ENCODE measurements at places on chromosomes 12 and 14. TPM values are rescaled to one million over a fixed set of nuclear protein-coding genes. Genes with fewer than 3 reads are reported as not detected.

DNA sequence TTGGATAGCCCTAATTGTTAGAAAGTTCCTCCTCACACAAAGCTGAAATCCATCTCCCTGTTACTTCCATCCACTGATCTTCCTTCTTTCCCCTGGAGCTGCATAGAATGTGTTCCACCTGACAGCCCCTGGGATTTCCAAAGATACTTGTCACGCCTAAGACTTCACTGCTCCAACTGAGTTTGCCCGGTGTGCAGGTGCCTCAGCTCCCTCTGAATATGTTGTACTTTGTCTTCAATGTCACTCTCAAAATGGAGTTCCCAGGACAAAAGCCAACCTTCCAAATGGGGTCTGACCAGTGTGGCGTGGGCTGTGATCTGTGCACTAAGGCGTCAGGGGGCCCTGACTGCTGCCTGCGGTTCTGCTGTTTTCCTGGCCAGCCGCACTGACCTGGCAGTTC is 42.8 kb downstream of the CACNA2D4 start:
- H3K27me3 ChIP-seq: no peaks in the 10 kb centered on the region
- no peak overlapping the region for H3K27ac ChIP-seq
- no peaks in the 10 kb centered on the region for H3K36me3 ChIP-seq
- no peak for DNase-seq

GRCh38 chr14:32303865-32304264 is 25.2 kb upstream of the AKAP6 start:
- DNase-seq: no peak
- H3K36me3 ChIP-seq: no peaks in the 10 kb centered on the region
- no peak overlapping the region for H3K4me3 ChIP-seq

DNA sequence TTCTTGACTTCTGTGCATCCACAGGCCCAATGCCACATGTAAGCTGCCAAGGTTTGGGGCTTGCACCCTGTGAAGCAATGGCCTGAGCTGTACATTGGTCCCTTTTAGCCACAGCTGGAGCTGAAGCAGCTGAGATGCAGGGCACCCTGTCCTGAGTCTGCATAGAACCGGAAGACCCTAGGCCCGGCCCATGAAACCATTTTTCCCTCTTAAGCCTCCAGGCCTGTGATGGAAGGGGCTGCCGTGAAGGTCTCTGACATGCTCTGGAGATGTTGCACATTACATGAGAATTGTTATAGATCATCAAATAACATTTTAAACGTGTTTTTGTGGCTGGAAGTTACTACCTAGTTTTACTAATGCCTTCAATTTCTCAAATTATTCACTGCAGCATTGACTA is 188.7 kb downstream of the RPAP3 start:
- H3K4me3 ChIP-seq: no peak overlapping the region
- no peaks in the 10 kb centered on the region for H3K27me3 ChIP-seq
- no peaks in the 10 kb centered on the region for H3K36me3 ChIP-seq
- H3K27ac ChIP-seq: no peak overlapping the region
- no peak for DNase-seq

DNA sequence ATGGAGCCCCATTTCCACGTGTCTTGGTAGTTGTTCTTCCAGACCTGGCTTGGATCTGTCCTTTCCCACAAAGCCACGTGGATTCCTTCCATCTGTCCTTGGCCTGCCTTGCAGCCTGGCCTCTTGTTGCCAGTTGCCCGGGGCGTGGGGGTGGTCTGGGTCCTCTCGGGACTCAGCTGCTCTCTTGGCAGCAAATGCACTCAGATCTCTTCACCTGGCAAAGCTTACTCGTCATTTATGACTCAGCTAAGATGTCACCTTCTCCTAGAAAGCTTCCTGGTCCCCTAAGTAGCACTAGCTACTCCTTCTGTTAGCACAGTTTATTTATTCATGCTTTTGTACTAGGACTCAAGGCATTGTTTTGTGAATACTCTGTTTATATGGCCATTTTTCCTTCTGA is 13.6 kb downstream of the PLEKHG3 start:
- H3K4me1 ChIP-seq: peaks cover 87% of the 10 kb centered on the region
- no peak overlapping the region for H3K4me3 ChIP-seq

DNA sequence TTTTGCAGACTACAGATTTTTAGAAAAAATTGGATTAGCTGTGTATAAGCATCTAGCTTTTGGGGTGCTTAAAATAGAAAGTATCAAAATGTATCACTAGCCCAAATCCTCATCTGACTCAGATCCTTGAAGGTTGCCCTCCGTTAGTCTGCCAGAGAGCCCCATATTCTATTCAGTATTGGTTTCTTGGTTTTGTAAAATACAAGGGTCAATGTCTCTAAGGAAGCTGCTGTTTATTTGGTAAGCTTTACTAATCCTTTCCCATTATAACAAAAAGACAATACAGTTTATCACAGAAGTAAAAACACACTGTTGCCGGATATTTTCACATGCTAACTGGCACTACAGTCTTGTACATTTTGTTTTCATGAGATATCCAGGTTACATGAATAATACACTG is 92.8 kb upstream of the PTHLH start:
- H3K27ac ChIP-seq: no peak overlapping the region
- no peaks in the 10 kb centered on the region for H3K36me3 ChIP-seq
- DNase-seq: no peak

DNA sequence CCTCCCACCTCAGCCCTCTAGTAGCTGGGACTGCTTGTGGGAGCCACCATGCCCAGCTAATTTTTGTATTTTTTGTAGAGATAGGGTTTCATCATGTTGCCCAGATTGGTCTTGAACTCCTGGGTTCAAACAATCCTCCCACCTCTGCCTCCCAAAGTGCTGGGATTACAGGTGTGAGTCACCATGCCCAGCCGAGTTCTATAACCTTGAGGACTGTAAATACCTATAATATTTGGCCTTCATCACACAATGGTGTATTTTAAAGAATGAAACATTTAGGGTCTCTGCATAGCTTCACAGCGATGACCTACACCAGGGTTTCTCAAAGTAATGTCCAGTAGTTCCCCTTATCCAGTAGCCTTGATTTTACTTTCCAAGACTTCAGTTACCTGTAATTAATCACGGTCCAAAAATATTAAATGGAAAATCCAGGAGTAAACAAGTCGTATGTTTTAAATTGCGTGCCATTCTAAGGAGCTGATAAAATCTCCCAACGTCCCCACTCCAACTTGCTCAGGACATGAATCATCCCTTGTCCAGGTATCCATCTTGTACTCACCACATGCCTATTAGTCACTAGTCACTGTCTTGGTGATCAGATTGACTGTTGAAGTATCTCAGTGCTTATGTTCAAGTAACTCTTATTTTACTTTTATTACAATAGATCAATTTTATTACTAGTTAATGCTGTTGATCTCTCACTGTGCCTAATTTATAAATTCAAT is 368.2 kb downstream of the BTG1 start:
- H3K27me3 ChIP-seq: no peaks in the 10 kb centered on the region
- H3K4me3 ChIP-seq: no peak overlapping the region
- DNase-seq: peak; percentile 66
- peaks cover 27% of the 10 kb centered on the region for H3K4me1 ChIP-seq

DNA sequence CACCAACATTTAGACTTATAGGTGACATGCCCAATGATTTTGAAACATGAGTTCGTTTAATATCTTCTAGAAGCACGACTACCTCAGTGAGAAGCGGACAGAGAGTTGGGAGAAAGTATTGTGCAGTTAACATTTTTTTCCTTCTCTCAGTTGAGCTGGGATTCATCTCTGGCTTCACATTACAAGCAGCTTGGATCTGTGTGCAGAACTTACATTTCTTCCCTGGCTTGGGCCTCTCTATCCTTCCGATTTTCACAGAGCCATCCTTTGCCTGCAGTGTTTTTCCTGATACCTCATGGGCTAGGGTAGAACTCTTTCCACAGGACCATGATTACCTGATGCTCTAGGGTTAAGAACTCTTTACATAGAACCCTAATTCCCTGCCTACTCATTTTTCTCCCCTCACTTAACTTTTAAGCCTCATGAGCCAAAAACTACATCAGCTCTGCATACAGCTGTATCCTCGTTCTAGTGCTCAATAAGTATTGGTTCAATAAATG is 86.5 kb downstream of the FLRT2 start:
- peaks cover 7% of the 10 kb centered on the region for H3K36me3 ChIP-seq
- H3K4me3 ChIP-seq: no peak overlapping the region
- no peaks in the 10 kb centered on the region for H3K27me3 ChIP-seq
- no peak overlapping the region for H3K27ac ChIP-seq
- no peak for DNase-seq
- H3K4me1 ChIP-seq: peaks cover 11% of the 10 kb centered on the region

- H3K4me1 ChIP-seq: no peaks in the 10 kb centered on the region
- H3K27me3 ChIP-seq: no peaks in the 10 kb centered on the region
- DNase-seq: no peak
- no peak overlapping the region for H3K27ac ChIP-seq
These were observed 37.0 kb upstream of the FBXO33 start for GRCh38 chr14:39469094-39469710.

GRCh38 chr14:53152887-53153701 is at the start of gene DDHD1:
Gene DDHD1, minus strand, starts transcription at chr14:53153323. Its CDS starts 225 bp downstream, at chr14:53153098.
- H3K27ac ChIP-seq: peak within 1 kb of the TSS; percentile 56
- peaks cover 9% of the 10 kb centered on the region for H3K4me1 ChIP-seq
- H3K27me3 ChIP-seq: no peaks in the 10 kb centered on the region

DNA sequence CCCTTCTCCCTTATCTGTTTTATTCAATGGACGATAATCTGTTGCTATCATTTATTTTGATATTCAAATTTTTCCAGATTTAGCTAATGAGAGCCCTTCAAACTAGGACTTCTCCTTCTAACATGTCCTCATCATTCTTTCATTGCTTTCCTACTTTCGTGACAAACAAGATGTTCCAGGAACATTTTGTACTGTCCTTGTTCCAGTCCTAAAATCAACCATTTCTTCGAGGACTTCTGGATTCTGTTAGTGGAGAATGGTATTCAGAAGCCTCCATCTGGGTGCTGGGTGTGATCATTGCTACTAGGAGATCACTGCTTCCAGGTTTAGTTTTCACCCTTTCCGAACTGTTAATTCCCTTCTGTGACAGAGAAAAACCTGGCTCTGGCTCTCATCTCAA is 29.5 kb upstream of the FBXO34 start:
- no peak for DNase-seq
- no peaks in the 10 kb centered on the region for H3K36me3 ChIP-seq
- H3K27ac ChIP-seq: no peak overlapping the region
- H3K27me3 ChIP-seq: peaks cover 4% of the 10 kb centered on the region
- H3K4me3 ChIP-seq: no peak overlapping the region

DNA sequence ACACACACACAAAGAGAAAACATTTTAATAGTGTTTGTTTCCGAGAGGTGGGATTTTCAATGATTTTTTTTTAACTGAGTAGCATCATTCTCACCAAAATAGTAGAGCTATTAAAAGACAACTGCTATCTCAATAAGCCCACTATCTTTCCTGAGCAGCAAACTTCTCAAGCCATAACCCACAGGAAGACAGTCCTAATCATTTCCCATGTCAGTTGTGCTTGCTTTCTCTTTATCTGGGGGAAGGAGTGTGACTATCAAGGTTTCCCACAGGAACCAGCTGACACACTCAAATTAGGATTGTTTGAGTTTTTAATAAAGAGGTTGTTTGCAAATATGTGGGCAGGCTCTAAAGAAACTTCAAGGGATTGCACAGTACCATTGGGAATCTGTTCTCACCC is 4.9 kb upstream of the MAX start:
- H3K4me3 ChIP-seq: no peak overlapping the region
- no peak for DNase-seq
- no peaks in the 10 kb centered on the region for H3K27me3 ChIP-seq
- H3K4me1 ChIP-seq: peaks cover 6% of the 10 kb centered on the region

DNA sequence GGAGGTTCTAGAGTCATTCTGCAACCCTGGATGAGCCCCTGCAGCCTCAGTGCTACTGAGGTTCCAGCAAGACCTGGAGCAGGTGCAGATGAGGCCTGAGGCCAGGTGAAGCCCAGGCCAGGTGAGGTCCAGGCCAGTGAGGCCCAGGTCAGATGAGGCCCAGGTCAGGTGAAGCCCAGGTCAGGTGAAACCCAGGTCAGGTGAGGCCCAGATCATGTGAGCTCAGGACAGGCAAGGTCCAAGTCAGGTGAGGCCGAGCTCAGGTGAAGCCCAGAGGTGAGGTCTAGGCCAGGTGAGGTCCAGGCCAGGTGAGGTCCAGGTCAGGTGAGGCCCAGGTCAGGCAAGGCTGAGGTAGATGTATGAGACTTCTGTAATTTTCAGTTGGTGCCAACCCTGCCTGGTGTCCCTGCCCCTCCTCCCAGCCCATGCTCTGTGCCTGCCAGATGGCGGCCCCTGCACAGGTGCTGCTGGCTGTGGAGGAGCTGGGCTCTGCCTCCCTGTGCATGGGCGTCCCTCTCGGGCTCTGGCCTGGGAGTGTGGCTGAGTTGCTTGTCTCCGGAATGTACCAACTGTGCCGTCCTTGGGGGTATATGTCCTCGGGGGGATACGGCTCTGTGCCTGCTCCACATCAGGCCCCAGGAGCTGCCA is 388.5 kb downstream of the TMEM121 start:
- H3K4me1 ChIP-seq: no peaks in the 10 kb centered on the region
- H3K27me3 ChIP-seq: no peaks in the 10 kb centered on the region
- H3K27ac ChIP-seq: no peak overlapping the region
- H3K4me3 ChIP-seq: no peak overlapping the region
- no peak for DNase-seq

DNA sequence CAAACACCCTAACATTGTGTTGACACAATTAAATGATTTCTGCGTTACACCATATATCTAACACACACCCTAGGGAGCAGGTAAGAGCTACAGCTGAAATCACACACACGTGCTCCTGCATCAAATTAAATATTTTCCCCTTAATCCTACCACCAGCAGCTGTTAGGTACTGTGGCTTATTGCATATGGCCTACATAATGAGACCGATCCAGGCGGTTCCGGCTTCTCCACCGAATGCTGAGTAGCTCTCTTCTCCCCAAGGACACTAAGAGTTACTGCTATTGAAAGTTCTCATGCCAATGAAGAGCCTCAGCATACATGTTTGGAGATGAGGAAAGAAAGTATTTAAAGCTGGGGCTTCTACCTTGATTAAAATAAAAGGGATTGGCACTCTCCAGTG is 472.2 kb upstream of the STXBP6 start:
- no peak overlapping the region for H3K4me3 ChIP-seq
- no peaks in the 10 kb centered on the region for H3K4me1 ChIP-seq
- no peaks in the 10 kb centered on the region for H3K27me3 ChIP-seq
- DNase-seq: no peak
- no peak overlapping the region for H3K27ac ChIP-seq
- H3K36me3 ChIP-seq: no peaks in the 10 kb centered on the region

DNA sequence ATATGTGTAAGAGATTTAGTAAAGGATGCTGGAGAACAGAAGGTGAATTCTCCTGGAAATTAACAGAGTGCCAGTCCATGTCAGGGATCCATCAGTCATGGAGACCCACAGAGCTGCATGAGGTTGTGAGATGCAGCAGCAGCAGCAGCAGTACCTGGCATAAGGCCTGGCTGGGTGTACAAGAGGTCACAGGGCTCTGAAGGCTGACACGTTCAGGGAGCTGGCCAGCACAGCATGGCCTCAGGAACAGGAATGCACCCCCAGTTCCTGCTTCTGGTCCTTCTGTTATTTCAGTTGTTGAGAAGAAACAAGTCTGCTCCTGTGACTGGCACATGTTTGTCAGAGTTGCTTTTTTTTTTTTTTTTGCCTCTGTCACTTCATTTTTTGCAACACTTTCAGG is 210.8 kb downstream of the CNTN1 start:
- H3K27me3 ChIP-seq: no peaks in the 10 kb centered on the region
- H3K36me3 ChIP-seq: no peaks in the 10 kb centered on the region
- H3K4me3 ChIP-seq: no peak overlapping the region
- peaks cover 26% of the 10 kb centered on the region for H3K4me1 ChIP-seq
- no peak for DNase-seq

WASHC3 gene
- 89.7 TPM for polyA plus RNA-seq

KRT83 gene
- not detected for polyA plus RNA-seq

B3GNT4 gene
- polyA plus RNA-seq: 2.3 TPM
